Activated CD4-positive, alpha-beta T cell treated with anti-CD3 and anti-CD28 coated beads, Interleukin-2, Interleukin-4, amounts not matched to agents 100 ng/mL and 50 ng/mL, durations not matched to agents 16 hours and 8 hours (primary cell): ENCODE measurements at places on chromosomes 2 and 18.

GRCh38 chr2:241730671-241731293, 3.6 kb upstream of the D2HGDH start:
- DNase-seq: peak; percentile 16

DNA sequence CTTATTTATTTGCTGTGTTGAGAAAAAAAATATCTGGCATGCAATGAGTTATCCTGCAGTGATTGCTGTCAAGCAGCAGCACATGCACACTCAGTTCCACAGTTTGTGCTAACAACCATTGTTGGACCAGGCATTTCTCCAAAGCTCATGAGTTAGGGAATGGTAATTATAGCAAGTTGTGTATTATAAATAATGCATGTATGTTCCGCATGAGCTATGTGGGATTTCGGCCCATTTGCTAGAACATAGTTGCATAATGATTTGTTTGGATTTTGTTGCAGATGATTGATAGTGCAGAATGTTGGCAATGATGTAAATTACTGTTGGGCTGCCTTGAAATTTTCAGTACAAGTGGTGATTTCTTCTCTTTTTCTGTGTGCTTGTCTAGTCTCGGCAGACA, 10.7 kb downstream of the KCNJ3 start:
- DNase-seq: no peak

DNA sequence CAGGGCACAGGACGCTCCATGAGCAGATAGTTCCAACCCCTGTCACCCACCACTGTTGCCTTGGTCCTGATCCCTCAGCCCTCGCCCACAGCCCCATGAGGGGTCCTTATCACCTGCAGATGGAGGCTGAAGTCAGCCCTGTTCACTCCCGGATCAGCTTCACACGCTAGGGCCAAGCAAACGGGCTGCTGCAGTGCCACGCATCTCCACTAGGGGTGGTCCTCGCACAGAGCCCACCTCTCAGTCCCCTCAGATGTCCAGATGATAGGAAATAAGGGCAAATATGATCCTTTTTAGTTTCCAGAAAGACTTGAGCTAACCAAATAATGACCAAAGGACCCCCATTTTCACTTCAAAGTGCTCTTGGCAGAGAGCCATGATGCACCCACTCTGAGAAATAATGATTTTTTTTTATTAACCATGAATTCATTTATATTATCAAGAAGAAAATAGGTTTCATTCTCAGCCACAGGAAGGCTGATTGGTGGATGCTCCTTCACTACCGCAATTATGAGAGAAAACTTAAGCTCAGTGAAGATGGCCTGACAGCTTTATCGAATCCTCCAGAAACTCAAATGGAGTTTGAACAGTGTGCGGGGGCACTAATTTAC, 71.9 kb upstream of the KLHL29 start:
- peak; percentile 7 for DNase-seq

GRCh38 chr2:75772908-75773630, 62.4 kb upstream of the GCFC2 start:
- no peak for DNase-seq

DNA sequence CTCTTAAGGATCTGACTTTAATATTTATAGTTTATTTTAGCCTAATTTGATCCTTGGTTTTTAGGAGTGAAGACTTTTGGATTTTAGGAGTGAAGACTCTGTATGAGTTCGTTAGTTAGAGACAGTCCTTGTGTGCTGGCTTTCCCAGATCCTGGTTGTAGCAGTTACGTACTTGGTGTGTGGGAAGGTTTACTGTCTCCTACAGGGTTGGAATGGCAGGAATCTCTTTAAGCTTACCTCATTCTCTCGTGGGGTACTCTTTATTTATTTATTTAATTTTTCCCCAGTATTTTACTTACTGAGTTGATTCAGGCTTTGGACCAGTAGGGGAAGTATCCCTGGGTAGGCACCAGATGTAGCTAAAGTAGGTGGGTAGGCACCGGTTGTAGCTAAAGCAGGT, 1.8 kb upstream of the CXCR2 start:
- no peak for DNase-seq

DNA sequence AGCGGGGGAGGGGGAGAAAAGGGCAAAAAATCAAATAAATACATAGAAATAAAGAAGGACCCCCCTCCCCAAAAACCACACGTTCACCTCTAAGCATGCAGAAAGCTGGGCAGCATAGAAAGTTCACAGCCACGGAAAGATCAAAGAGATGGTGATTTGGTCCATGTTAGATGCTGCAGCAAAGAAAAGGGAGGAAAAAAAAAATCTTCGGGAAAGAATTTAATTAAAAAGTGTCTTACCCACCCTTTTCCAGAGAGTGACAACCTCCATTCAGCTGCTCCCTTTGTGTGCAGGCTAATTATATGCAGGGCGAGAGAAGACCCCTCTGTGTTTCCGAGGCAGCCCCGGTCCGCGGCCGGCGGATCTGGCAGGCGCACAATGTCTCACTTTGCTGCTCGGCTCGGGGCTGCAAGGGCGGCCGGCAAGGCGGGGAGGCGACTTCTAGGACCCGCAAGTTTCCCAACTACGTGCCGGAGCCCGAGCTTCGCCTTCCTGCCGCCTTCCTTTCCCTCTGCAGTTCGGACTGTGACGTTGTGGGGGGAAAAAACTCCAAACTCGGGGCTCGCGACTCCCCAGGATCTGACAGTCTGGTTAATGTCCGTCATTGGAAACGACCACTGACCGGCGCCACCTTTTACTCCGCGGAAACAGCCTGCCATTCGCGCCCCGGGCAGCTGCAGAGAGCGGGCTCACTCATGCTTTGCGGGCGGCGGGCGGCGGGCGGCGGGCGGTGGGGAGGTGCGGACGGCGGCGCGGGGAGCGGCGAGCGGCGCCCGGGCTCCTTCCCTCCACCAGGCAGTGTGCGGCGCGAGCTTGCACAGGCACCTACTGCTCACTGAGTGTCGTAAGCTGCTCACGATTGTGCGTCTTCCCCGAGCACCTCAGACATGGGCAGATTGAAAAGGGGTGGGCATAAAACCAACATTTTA, at the start of gene LRRTM1:
TSS of gene LRRTM1 (minus strand) at position 844 of the 929 bp plus-strand sequence. CDS start 933 bp downstream, outside the sequence.
- no peak for DNase-seq

GRCh38 chr2:166074430-166074829, 53.4 kb downstream of the SCN1A start:
- DNase-seq: no peak

DNA sequence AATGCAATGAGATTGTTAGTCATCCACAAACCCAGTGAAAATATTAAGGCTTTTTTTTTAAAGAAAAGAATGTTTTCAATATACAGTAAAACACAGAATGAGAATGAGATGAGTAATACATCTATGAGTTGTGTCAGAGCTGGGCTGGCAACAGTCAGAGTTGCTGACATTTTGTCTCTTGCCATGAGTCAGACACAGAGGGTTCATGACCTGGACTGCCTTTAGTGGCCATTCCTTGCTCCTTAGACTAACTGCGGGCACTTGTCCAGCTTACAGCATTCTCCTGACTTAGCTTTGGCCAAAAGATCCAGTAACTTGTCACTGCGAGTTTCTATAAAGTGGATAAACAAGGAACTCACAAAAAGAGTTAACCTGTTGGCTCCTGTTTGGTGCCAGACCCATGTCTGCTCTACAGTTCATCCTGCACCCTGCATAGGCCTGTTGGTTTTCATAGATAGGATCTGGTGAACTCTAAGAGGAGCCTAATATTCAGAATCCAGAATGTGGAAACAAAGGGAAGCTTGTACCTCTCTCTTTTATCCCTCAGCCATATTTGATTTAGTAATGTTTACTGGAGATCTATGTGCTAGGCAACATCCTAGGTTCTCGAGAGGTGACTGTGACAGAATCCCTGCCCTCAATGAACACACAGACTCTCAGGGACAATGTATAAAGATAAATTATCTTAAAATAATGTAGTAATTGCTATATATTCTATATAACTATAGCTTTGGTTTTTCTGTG, 391.5 kb upstream of the VWC2L start:
- no peak for DNase-seq
